Skeletal muscle cell (primary cell): ENCODE measurements at places on chromosomes 11 and 22.

DNA sequence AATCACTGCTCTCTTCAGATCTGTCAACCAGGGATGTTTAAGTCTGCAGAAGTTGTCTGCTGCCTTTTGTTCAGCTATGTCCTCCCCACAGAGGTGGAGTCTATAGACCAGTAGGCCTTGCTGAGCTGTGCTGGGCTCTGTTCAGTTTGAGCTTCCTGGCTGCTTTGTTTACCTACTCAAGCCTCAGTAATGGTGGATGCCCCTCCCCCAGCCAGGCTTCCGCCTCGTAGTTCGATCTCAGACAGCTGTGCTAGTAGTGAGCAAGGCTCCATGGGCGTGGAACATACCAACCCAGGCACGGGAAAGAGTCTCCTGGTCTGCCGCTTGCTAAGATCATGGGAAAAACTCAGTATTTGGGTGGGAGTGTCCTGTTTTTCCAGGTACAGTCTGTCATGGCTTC, 27.6 kb upstream of the CASP12 start:
- no peak for DNase-seq

GRCh38 chr11:28860893-28861292, 752.7 kb downstream of the METTL15 start:
- DNase-seq, result peak; percentile 81

GRCh38 chr11:132779497-132779896, 752.8 kb downstream of the OPCML start:
- DNase-seq, result no peak

DNA sequence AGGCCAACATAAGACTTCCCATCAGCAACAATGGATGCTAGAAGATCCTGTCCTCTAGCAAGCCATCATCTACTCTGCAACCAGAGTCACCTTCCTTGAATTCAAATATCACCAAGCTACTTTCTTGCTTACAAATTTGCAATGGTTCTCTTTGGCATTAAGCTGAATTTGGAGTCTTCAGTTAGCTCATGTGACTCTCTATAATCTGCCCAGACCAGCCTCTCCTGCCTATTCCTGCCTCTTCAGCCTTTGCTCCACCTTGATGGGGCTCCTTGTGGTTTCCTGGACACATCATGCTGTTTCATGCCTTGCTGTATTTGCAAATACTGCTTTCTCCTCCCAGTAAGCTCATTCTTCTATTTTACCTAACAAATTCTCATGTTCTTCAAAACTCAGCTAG, 82.3 kb downstream of the RASSF10 start:
- DNase-seq, result no peak

GRCh38 chr11:44950031-44950624, 555 bp downstream of the TP53I11 start:
- DNase-seq, result no peak

DNA sequence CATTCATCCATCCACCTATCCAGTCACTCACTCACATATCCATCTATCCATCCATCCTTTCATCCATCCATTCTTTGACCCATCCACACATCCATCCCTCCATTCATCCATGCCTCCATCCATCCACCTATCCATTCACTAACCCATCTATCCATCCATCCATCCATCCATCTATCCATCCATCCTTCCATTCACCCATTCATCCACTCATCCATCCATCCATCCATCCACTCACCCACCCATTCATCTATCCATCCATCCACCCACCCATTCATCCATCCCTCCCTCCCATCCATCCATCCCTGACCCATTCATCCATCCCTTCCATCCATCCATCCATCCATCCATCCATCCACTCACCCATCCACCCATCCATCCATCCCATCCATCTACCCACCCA, 4.9 kb upstream of the MUC2 start:
- DNase-seq, result no peak

DNA sequence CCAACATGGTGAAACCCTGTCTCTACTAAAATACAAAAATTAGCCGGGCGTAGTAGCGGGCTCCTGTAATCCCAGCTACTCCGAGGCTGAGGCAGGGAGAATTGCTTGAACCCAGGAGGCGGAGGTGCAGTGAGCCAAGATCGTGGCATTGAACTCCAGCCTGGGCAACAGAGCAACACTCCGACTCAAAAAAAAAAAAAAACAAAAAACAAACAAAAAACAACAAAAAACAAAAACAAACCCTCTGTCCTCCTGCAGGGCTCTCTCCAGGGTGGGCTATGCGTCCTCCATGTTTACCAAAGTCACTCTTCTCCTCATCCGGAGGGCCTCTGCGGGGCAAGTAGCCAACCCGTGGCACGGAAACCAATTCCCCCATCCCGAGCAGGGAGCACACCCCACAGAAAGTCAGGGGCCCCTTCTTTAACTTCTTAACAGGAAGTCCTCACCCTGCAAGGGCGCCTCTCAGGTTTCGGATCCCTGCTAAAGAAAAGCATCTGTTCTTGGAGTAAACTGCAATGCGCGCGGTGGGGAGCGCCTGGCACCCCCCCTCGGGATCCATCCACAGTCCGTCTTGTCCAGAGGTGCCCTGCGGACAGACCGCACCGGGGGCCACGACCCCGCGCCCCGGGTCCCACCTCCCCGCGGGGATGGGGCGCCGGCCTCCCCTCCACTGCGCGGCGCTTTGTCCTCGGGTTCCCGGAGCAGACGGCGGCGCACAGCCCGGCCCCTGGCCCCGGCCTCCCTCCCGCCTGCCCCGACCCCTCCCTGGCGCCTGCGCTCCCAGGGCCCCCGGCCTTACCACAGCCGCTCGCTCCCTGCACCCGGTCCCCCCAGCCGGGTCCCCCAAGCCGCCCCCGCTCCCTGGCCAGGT, 712 bp downstream of the CERK start:
- DNase-seq, result no peak

DNA sequence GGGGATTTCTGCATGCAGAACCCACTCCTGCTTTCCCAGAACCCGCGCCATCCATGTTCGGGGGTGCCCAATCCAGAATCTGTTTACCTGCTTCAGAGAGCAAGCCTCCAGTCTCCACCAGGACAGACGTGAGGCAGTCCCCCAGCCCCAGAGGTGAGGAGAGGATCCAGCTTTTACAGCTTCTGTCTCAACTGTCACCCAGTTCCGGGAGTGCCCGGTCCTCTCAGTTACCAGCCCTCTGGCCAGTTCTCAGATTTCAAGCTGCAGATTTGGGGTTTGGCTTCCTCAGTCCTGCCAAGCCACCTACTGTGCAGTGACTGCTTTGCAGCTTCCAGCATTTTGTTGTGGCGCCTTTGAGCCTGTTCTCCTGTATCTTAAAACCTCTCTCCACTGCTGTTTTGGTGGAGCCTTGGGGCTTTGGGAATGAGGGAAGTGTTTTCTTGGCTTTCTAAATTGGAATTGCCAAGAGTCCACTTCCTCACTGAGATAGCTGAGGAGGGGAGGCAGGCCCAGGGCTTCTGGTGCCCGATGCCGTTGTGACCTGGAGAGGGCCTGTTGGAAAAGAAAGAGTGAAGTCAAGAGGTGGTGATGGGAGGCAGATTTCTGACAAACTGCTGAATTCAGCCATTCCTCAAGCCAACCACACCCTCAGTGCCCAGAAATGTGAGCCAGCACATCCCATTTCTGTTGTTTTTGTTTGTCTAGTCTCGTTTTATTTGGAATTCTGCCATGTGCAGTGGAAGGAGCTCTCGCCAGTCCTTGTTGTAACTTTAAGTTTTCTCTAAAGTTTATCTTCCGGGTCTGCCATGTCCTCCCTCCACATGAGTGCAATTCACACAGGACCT, 513.4 kb downstream of the TBC1D22A start:
- no peak for DNase-seq

- DNase-seq, result no peak
Observed at GRCh38 chr11:460331-461199, 10.5 kb downstream of the PTDSS2 start.

GRCh38 chr11:36508743-36509142, 1.3 kb downstream of the TRAF6 start:
- no peak for DNase-seq

GRCh38 chr11:105632316-105632715, 22.4 kb downstream of the GRIA4 start:
- no peak for DNase-seq

GRCh38 chr11:36432093-36432469, 78.0 kb downstream of the TRAF6 start:
- DNase-seq, result no peak

DNA sequence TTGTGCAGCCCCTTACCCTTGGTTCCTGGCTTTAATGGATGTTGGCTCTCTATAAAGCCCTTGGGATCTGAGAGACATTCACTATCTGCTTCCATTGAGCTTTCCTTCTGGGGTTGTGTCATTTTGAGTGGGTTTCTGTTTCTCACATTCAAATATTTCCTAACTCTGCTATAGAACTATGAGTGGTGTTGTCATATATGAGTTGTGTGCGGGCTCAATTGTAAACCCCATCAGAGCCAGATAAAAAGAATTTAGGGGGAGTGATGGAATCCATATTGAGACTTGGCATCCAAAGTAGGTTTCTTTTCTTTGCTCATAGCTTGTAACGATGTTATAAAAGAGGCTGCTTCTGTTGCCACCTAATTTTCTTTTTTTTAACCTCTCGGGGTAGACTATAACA, 41.8 kb upstream of the SPON1 start:
- DNase-seq, result no peak
